ENCODE measurements at places on chromosomes 13 and 19.

- DNase-seq, result no peak
These were observed 7.1 kb downstream of the SERTM1 start for GRCh38 chr13:36680913-36681312.

DNA sequence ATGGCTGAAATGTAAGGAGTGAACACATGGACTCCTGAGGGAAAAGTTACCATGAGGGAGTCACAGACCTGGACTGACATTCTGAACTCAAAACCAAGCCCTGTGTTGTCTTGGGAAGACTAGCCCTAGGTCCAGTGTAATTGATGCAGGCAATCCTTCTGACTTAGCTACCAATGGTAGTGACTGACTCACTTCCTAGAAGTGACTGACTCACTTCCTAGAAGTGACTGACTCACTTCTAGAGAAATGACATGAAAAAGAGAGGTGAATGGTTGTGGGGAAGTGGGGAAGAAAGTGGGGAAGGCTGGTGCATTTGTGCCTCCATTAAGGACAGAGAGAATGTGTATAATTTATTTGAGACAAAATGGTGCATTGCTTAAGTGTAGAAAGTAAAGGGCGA is 49.9 kb downstream of the EDNRB start:
- no peak for DNase-seq

DNA sequence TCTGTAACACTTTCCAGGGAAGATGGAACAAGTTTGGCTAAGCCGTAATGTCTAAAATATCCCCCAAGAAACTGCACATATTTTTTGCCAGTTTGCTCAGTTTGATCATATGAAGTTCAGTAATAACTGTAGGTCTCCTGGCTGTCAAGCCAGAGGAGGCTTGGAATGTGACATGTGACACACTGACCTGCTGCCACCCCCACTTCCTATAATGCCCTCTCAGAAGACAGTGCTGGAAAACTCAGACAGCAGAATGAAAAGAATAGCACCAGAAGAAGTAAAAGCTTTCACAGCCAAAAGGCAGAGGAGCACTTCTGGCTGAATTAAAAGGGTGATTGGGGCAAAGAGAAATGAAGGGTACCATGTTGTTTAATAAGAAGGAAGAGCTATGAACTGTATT is 67.4 kb upstream of the UBAC2 start:
- no peak for DNase-seq

- DNase-seq, result no peak
These were observed 65.5 kb downstream of the RASA3 start for GRCh38 chr13:114066956-114067355.

DNA sequence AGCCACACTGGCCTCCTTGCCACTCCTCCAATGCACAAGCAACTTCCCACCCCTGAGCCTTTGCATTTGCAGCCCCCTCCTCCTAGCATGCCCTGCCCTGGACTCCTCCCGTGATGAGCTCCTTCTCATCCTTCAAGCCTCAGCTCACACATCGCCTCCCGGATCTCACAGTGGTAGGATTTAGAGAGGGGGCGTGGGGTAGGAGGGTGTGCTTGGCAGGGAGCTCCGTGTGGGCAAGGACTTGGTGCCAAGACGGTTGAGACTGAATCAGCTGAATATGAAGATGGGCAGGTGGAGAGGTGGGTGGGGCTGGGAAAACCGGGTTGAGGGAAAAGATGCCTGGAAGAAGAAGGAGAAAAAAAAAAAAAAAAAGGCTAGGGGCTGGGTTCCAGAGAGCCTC is 48.4 kb upstream of the ZNRF4 start:
- DNase-seq, result no peak

GRCh38 chr13:97477844-97478243 is 43.9 kb downstream of the RAP2A start:
- DNase-seq, result no peak

GRCh38 chr13:31742097-31742734 is 2.9 kb downstream of the RXFP2 start:
- peak; percentile 12 for DNase-seq

GRCh38 chr19:18742838-18743783 is 48.0 kb downstream of the COMP start:
- DNase-seq, result no peak

DNA sequence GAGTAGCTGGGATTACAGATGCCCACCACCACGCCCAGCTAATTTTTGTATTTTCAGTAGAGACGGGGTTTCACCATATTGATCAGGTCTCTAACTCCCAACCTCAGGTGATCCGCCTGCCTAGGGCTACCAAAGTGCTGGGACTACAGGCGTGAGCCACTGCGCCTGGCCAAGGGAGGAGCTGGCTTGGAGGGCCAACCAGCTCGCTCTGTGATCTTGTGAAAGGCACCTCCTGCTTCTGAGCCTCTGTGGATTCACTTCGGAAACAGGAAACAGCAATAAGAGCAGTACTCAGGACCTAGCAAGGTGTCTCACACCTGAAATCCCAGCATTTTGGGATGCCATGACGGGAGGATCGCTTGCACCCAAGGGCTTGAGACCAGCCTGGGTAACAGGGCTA is 2.0 kb upstream of the ELL start:
- DNase-seq, result no peak

- no peak for DNase-seq
These were observed 25.3 kb upstream of the EIF3G start for GRCh38 chr19:10145031-10145430.

DNA sequence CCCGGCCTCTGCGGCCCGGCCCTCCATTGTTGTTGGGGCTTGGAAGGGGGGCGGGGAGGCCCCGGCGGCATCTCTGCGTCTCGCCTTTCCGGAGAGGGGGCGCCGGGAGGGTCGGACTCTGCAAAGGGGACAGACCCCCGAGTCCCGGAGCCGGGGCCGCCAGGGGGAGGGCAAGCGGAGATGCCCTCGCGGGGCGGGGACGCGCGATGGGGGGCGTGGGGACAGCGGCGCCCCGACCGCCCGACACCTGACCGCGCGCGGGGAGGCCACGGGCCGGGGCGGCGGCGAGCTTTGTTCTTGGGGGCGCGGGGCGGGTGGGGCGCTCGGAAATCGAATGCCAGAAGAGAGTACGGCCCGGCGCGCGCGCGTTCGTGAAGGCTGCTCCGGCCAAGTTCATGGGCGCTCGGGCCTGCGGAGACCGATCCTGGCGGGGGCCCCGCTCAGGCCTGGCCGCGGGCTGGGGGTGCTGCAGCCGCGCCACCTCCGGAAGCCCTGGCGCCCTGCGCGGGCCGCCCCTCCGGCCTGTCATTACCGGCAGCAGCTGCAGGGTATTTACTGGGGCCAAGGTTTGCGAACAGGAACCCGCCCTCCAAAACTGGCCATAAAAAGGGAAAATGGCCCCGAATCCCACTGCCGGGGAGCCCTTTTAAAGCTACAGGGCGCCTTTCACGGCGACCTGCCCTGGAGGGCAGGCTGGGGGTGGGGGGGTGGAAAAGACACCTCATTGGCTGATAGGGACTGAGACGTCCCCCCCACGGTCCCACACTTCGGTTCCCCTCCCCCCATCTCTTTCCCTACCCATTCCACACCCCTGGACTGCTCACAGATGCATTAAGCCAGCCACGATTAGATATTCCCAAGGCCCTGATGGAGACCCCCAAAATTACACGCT is 11.1 kb upstream of the NANOS3 start:
- DNase-seq, result no peak

GRCh38 chr13:95678967-95679366 is 2.0 kb downstream of the DNAJC3 start:
- no peak for DNase-seq

DNA sequence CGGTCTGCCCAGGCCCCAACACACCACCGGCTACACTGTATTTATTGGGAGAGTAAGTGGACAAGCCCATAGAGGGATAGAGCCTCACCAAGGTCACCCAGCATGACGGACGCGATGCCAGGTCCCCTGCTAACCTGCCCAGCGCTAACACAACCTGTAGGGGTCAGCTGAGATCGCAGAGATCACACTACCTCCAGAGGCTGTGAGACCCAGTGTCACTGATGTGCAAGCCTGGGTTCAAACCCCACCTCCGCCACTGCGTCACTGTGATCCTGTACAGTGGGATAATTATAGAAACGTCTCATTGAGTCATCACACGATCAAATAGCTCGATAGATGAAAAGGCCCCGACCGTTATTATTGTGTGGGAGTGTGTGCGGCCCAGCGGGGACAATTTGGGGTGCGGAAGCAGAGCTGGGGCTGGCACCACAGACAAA is 10.6 kb upstream of the TLE2 start:
- DNase-seq, result no peak

GRCh38 chr19:8363803-8364771 is at the start of gene ANGPTL4:
Gene ANGPTL4, plus strand, starts transcription at chr19:8364155. Its CDS starts 167 bp downstream, at chr19:8364322.
- no peak for DNase-seq

GRCh38 chr19:38483016-38483630 is 49.6 kb downstream of the RYR1 start:
- no peak for DNase-seq

DNA sequence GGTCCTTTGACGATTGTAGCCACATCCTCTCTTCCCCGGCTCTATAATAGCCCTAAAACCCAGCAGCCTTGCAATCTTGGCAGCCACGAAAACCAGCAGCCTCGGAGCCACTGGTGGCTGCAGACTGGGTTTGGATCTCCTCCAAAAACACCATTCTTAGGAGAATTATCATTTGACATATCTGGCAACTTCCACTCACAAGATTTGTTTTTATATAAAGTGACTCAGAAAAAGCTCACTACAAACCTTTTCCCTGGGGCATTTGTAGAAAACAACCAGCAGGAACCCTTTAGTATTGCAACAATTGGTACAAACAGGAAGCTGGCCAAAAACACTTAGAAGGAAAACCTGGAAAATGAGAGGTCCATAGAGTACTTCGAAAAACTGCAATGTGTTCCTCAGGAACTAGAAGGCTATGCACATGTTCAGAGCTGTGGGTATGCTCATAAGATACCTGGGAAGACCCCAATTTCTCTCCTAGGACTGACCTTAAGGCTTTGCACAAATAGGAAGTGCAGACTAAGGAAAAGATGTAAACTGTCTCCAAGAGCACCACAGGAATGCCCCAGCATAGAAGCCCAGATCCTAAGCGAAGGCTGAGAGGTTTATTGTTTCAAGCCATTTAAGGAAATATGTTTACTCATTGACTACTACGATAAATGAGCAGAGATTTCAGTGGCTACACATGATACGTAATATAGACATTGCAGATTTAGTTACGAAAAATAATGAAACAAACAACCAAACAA is 71.2 kb downstream of the MYO16 start:
- no peak for DNase-seq

GRCh38 chr19:33528404-33528803 is 6.8 kb upstream of the PEPD start:
- no peak for DNase-seq

GRCh38 chr19:16085115-16085514 is 8.8 kb downstream of the TPM4 start:
- DNase-seq, result no peak

DNA sequence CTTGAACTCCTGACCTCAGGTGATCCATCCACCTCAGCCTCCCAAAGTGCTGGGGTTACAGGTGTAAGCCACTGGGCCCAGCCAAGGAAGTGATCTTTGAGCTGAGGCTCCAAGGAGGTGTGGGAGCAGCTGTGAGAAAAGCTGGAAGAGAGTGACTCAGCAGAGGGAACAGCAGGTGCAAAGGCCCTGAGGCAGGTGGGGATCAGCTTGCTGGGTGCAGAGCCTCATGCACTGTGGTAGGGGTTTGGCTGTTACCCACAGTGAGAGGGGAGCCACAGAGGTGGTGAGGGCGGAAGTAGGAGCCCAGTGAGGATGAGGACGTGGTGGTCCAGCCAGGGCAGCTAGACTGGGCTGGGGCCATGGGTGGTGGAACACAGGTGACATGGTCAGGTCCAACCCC is 6.5 kb downstream of the NPAS1 start:
- DNase-seq, result no peak

DNA sequence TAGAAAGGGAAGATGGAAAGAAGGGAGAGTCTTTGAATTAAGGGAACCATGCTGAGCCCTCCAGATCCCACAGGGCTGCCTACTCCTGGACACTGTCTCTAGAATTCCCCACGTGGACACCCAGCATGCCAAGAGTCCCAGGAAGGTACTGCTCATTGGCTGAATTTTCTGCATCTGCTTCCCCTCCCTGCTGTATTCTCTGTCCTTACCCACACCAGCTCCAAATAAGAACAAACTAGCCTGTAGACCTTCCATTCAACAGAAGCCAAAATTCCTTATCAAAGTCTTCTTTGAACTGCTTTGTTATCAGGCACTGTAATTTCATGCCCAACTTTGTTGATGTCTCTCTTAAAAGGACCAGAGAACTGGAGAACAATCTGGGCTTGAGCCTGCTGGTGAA is 305.9 kb upstream of the ARGLU1 start:
- no peak for DNase-seq

DNA sequence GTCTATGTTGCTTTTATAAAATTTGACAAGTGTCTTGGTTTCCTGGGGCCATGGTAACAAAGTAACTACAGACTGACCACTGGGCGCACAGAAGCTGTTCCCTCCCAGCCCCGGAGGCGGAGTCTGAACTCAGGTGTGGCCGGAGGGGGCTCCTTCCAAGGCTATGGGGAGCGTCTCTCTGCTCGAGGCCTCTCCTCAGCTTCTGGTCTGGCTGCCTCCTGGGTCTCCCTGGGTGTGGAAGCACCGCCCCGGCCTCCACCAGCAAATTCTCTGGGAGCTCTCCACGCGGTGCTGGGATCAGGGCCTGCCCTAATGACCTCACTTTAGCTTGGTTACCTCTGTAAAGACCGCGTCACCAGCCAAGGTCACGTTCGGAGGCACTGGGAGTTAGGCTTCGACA is 45.7 kb upstream of the F7 start:
- no peak for DNase-seq

GRCh38 chr19:43462785-43463380 is 2.5 kb downstream of the LYPD3 start:
- no peak for DNase-seq

DNA sequence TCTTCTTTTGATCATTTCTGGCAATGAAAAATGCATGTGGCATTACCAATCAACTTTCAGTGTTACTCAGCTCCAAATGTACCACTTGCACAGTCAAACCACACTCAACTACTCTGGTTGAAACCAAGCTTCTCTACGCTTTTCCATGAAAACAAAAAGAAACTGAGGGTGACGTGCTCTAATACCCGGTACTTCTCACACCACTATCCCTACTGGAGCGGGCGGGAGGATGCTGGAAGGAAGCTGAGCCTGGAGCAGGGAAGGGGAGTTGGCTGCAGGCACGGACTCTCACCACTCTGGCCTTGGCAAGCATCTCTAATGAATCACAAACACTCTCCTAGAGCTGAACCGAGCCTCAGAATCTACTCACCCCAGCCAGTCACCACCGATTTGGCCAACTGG is 48.2 kb downstream of the STK24 start:
- no peak for DNase-seq

GRCh38 chr13:102033386-102033785 is 368.5 kb downstream of the FGF14 start:
- no peak for DNase-seq

- DNase-seq, result no peak
These were observed 32.7 kb downstream of the TIMM13 start for GRCh38 chr19:2394442-2395292.

GRCh38 chr13:70370924-70371323 is 262.7 kb upstream of the KLHL1 start:
- no peak for DNase-seq

DNA sequence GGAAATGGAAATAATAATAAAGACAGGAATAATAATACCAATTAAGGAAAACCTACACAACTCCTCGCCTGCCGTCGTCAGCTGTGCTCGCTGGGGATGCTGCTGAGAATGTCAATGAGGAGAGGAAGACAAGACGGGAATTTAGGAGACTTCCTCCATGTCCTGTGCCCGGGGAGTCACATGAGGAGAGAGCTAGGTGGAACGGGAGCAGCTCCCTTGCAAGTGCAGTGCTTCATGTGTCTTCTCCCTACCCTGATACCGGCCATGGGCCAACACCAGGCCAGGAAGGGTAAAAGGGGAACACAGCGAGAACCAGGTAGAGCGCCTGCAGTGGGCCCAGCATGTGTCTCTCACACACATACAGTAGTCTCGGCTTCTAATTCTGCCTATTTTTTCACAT is 11.8 kb downstream of the DOCK9 start:
- DNase-seq, result no peak

All from GM18507 (cell line).